Activated CD4-positive, alpha-beta T cell treated with anti-CD3 and anti-CD28 coated beads, Interleukin-2, amount 50 U/mL, for 16 hours (primary cell): ENCODE measurements at places on chromosomes 3 and 15.

GRCh38 chr15:37112171-37112570, 11.8 kb upstream of the MEIS2 start:
- no peak for DNase-seq

DNA sequence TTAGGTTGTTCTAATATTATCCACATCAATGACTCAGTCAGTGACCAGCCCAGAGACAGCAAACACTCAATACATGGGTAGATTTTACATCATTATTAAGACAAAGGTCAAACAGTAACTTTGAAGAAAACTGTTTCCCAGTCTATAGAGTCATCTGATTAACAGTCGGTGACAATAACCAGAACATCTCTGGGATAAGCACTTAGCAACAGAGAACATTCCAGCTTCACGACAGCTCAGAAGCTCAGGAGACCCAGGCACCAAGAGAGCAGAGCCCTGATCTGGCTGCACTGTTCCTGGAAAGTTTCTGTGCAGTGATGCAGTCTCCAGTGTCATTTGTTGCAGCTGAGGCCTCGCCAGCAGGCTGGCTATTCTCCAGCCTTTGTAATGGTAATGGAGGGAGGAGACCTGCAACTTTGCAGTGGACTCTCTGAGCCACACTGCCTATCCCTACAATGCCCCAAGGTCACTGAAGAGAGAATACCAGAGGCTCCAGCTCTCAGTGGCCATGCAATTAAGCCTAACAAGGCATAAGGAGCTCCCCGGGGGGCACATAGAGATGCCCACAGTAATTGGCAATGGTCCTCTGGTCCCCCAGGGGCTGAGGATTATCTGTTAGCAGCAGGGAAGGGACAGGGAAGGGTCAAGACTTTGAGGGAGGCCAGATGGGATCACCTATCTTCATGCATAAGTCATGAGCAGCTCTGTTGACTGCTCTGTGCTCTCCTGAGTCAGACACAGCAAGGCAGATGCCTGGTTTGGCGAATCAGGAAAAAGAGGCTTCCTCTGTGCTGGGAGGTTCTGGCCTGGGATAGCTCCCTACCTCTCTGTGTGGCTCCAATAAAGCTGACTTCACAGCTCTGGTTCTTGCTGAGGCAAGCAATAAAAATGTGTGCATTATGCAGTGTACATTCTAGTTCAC, 163.6 kb downstream of the CTNNB1 start:
- no peak for DNase-seq

DNA sequence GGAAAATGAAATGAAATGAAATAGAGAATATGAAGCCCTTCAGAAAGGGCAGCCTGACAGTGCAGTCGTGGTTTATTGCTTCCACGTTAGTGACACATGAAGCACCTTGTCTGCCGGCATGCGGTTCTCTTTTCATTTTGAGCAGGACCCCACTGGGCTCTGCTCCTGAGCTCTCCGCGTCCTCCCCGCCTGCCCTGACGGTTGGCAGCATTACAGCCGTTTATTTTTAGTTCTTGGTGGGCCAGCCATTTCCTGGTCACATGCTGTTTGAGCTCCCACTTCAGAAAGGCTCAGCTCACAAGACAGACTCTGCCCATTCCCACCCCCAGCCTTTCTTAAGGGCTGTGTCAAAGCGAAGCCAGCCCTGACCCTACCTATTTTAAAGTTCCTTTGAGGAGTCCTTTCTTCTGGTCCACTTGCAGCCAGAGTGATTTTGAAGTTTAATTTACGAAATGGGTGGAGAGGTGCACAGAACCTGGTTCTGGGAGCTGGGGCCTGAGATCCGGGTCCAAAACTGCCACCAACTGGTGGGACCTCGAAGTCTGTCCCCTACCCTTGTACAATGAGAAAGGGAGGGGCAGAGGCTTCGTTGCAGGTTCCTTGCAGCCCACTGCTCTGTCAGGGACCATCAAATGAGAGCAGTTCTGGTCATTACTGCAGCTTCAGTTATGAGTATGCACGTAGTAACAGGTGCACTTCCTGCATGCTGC, 60.1 kb downstream of the MGLL start:
- peak; percentile 32 for DNase-seq

DNA sequence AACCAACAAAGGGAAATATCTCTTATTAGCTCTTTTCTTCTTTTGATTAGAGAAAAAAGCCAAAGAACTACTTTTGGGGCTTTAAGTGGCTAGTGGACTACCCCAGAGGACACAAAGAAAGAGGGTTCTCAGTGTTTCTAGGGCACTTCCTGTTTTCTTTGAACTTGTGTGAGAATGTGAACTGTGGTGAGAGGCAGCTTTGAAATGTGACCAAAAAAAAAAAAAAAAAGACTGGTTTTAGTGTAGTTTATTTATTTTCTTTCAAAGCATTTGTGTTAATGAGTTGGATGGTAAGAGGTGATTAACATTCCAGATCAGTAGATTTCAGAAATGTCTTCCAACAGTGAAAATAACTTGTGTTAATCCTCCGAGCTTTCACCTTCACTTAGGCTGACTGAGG, 32.4 kb downstream of the SELENOT start:
- DNase-seq: peak; percentile 34

GRCh38 chr3:42742259-42742658, 30.8 kb downstream of the CCDC13 start:
- no peak for DNase-seq

GRCh38 chr15:43429687-43430086, 58.8 kb downstream of the TUBGCP4 start:
- DNase-seq: no peak

DNA sequence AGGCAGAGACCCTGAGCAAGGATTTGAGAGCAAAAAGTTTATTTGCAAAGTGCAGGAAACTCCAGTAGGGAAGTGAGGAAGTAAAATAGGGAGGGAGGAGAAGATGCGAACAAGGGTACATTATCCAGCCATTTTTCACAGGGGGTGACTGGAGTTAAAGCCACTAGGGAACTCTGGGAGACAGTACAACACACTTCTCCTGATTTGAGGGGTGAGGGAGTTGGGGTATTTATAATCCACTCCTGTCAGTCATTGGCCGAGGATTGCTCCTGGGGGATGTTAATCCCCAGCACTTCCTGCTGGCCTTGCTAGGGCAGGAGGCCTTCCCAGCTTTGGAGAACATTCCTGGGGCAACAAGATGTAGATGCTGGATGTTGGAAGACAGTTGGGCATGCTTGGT, 28.2 kb downstream of the CCR3 start:
- no peak for DNase-seq
